ENCODE measurements at places on chromosomes 12 and 14.

- peak overlapping the region; percentile 59 for H3K27ac ChIP-seq
- no peaks in the 10 kb centered on the region for H3K4me1 ChIP-seq
- H3K27me3 ChIP-seq = no peaks in the 10 kb centered on the region
- no peak overlapping the region for H3K4me3 ChIP-seq
- peak; percentile 8 for DNase-seq
Observed at GRCh38 chr12:95318071-95318545, 100.5 kb downstream of the VEZT start.

GRCh38 chr12:81991868-81992267, 232.7 kb upstream of the PPFIA2 start:
- DNase-seq = no peak
- no peaks in the 10 kb centered on the region for H3K27me3 ChIP-seq
- no peak overlapping the region for H3K27ac ChIP-seq
- no peak overlapping the region for H3K4me3 ChIP-seq

DNA sequence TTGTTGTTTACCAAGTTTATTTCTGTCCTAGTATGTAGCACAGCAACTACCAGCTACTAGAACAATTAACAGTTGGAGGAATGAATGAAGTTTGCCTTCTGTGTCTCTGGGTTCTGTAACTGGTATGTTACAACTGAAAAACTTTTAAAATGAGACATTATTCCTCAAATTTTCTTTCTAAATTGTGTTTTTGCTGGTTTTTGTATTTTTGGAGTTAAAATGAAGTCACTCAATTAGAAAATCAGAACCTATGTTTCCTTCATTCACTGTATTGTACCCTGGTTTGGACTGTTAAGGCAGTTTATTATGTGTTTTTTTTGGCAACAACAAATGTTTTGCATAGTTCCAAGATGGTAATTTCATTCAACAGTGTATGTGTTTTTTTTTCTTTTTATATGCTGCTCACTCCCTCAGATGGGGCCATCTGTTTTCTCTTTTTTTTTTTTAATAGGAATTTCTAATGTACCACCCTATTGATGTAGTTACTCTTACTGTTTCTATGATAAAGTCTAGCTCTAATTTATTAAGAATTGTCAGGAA, 30.2 kb upstream of the EVL start:
- H3K4me1 ChIP-seq = peaks cover 15% of the 10 kb centered on the region
- no peak for DNase-seq
- no peaks in the 10 kb centered on the region for H3K27me3 ChIP-seq
- no peaks in the 10 kb centered on the region for H3K36me3 ChIP-seq

DNA sequence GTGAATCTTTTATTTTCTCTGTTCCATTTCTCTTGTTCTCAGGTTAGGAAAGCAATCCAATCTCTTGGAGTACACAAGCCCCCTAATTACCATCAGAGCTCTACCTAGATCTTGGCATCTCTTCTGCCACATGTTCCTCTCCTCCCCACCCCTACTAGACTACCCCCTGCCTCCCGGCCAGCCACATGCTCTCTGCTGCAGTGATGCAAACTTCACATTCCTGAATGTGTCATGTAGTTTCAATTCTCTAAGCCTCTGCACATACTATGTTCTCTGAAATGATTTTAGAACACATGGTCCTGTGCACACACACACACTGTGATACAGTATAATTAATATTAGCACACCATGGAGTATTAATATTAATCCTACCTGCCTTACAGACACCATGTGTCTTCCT, 104.6 kb downstream of the EFCAB11 start:
- H3K4me3 ChIP-seq = no peak overlapping the region
- no peaks in the 10 kb centered on the region for H3K36me3 ChIP-seq
- no peaks in the 10 kb centered on the region for H3K27me3 ChIP-seq
- no peak for DNase-seq
- H3K27ac ChIP-seq = no peak overlapping the region
- H3K4me1 ChIP-seq = no peaks in the 10 kb centered on the region

DNA sequence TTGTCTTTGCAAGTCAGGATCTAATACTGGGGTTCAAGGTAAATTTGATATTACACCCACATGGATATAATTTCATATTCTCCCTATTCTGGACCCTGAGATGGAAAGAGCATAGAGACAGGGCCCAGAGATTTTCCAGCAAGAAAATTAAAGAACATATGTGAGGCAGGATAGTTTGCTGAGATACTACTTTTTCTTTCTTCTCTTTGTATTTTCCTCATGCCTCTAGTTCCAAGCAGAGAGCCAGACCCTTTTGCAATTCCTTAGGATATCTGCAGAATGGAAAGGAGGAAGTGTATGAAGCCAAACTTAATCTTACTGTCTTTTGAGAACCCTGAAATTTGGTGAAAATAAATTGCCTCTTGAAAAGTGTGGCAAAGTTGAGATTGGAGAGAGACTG, 34.0 kb upstream of the RNASE3 start:
- no peak overlapping the region for H3K4me3 ChIP-seq
- no peak for DNase-seq
- H3K36me3 ChIP-seq = no peaks in the 10 kb centered on the region
- H3K27ac ChIP-seq = no peak overlapping the region

GRCh38 chr14:105227346-105227745, 21.0 kb upstream of the BTBD6 start:
- DNase-seq = no peak
- no peak overlapping the region for H3K4me3 ChIP-seq

GRCh38 chr12:54412786-54413185, 6.3 kb downstream of the ITGA5 start:
- H3K27ac ChIP-seq = peak overlapping the region; percentile 63
- H3K4me1 ChIP-seq = no peaks in the 10 kb centered on the region
- DNase-seq = no peak
- H3K4me3 ChIP-seq = no peak overlapping the region
- H3K36me3 ChIP-seq = no peaks in the 10 kb centered on the region
